Natural killer cell treated with Interleukin-12 subunit alpha and Interleukin-12 subunit beta and Interleukin-15 and Interleukin-18, amount 100 ng/mL, for 72 hours (primary cell): ENCODE measurements at places on chromosomes 1 and 21. TPM values are rescaled to one million over a fixed set of nuclear protein-coding genes. Genes with fewer than 3 reads are reported as not detected.

C1orf226 gene
- not detected for total RNA-seq

ASH1L gene
- 54.3 TPM for total RNA-seq

HCRTR1 gene
- not detected for total RNA-seq

DNA sequence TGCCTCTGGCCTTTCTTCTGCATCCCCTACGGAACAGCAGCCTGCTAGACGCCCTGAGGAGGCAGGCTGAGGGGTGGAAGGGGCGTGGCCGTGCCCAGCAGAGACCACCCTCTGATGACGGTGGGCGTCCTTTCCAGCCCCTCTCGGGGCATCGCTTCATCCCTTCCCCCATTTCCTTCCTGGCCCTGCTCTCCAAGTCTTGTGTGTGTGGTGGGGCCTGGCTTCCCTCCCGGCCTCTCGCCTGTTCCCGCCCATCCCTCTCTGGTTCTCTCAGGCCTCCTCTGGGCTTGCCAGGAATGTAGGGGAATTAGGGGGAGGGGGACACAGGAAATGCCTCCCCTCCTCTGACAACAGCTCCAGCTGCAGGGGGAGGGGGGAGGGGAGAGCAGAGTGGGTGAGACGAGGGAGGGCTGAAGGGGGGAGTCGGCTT lies 51.1 kb downstream of the SKI start:
- H3K36me3 ChIP-seq = no peaks in the 10 kb centered on the region
- DNase-seq = no peak
- H3K27ac ChIP-seq = no peak overlapping the region
- H3K27me3 ChIP-seq = no peaks in the 10 kb centered on the region
- no peak overlapping the region for H3K4me3 ChIP-seq

DNA sequence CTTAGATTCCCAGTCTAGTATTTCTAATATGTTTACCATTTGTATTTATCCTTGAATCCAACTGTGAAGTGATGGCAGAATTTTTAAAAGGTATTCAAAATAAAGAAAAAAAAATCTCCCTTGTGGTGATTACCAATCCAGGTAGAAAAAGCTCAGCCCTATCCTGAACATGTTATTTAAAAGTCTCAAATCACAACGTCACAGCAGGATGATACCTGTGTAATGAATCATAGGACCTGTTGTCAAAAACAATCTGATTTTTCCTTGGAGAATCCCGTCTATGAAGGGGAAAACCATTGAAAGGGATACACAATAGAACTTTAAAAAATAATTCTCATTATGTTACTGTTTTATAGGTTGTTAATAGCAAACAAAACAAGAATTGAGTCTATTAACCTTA lies 76.9 kb upstream of the LBR start:
- H3K36me3 ChIP-seq = no peaks in the 10 kb centered on the region
- no peaks in the 10 kb centered on the region for H3K27me3 ChIP-seq
- H3K4me3 ChIP-seq = no peak overlapping the region
- H3K27ac ChIP-seq = no peak overlapping the region

DNA sequence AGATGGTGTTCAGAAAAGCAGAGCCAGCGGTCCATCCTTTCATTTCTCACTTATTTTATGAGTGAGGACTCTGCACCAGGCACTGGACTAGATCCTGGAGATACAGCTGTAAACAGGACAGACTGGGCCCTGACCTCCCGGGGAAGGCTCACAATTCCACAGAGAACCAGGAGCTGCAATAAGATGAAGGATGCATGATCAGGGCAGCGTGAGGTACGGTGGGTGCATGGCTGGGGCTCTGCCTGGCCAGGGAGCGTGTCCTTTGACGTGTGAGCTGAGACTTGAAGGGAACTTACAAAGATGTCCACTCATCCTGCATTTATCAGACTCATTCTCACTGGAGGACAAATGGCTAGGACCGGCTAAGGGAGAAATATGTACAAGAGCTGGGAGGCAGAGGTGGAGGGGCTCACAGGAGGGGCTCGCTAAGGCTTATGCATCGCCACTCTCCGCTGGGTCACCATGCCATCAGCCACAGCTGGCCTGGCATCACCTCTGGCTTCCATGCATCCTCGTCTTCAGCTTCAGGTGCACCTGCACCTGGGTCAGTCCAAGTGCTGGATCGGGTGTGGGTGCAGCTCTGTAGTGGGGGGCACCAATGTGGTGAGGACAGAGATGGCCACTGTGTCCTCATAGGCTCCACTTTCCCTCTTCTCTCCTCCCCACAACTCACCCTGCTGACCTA lies 213.9 kb downstream of the TOMM20 start:
- H3K4me1 ChIP-seq = peaks cover 52% of the 10 kb centered on the region
- peak overlapping the region; percentile 27 for H3K27ac ChIP-seq
- H3K27me3 ChIP-seq = no peaks in the 10 kb centered on the region
- no peak for DNase-seq

GRCh38 chr1:207822124-207822601 lies 70.3 kb downstream of the CD46 start:
- peak overlapping the region; percentile 99 for H3K27ac ChIP-seq
- peaks cover 59% of the 10 kb centered on the region for H3K4me1 ChIP-seq
- H3K36me3 ChIP-seq = peaks cover 6% of the 10 kb centered on the region
- H3K27me3 ChIP-seq = no peaks in the 10 kb centered on the region
